HT1080 (cell line): ENCODE measurements at places on chromosomes 5 and 9.

DNA sequence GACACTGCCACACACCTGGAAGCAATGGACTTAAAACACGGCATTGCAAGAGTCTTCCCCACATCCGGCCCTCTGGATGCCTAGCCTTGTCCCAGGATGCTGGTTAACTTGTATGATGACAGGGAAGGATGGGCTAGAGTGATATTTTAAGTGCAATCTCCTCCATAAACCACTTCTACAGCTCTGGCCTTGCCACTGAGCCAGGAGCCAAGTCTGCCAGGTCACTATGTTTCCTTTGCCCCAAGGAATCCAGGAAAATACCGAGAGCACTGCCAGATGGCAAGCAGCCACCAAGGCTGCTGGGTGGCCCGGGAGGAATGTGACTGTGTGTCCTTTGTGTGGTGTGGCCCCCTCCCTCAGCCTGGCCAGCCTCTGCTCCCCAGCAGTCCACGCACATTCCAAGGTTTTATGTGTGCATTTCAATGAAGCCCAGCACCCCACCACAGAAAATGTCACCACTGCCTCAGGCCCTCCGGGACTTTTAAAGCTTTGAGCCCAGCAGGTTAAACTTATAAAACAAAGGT, 106.0 kb downstream of the FRMD3 start:
- peak; percentile 81 for DNase-seq

DNA sequence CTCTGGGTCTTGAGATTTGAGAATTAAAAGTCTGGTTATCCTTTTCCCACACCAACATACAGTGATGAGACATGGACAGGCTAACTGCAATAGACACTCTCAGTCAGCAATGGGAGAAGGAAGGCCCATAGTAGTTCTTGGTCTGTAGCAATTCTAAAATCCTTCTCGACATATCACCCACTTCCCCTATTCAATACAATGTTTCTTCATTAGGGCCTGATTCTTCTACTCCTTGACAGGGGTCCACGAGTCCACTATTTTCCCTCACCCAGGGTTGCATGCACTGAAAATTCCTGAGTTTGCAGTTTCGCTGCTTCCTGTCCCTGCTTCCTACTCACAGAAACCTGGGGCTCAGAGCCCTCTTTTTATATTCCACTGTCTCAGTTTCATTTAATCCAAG, 402.8 kb downstream of the MAT2B start:
- no peak for DNase-seq

DNA sequence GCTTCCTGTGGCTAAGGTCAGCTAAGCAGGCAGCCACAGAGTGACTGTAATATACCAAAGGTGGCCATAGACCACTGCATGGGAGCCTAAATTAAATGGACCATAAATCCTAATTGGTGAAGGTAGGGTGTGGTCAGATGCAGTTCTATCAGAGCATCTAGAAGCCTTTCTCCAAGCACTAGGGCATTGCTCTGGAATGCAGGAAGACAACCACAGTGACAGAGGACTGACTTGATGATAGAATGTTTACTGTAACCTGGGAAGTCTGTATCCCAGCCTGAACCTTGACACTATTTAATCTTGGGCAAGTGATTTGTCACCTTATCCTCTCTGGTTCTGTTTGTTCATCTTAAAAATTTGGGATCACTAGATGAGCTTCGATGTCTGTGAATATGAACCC, 2.3 kb downstream of the FBXO38 start:
- peak; percentile 6 for DNase-seq

GRCh38 chr5:97568382-97568781, 385.3 kb upstream of the RIOK2 start:
- DNase-seq = no peak

- no peak for DNase-seq
Measured at GRCh38 chr9:137225699-137226331, 841 bp downstream of the CYSRT1 start.

GRCh38 chr9:6106711-6107339, 91.4 kb upstream of the RANBP6 start:
- DNase-seq = peak; percentile 64

DNA sequence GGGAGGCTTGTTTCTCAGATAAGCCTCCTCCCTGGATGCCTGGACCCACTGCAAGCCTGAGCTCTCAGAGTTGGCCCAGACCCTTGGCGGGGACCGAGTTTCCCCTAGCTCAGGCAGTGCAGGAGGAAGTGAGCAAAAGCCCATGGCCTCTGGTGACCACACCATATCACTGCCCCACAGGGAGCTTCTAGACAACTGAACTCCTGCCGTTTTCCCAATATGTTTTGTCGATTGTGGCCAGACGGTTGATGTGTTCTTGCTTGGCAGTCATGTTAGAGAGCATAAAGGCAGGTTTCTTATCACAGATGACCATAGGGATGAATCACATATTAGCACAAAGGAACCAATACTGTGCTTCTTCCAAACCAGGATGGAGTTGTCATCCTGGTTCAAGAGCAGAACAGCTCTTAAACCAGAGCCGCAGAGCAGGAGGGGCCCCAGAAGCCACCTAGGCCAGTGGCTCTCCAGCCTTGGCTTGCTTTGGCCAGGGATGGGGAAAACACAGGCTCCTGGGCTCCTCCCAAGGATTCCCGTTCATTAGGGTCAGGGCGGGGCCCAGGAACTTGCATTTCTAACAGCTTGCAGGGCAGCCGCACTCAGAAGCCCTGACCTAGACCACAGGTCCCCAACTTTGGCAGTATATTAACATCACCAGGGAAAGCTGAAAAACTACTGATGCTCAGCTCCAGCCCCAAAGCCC, 113.1 kb upstream of the TBC1D2 start:
- DNase-seq = no peak
